ENCODE measurements at places on chromosomes 4 and X.

GRCh38 chr4:90419124-90419711 lies 292.0 kb downstream of the CCSER1 start:
- peak; percentile 22 for DNase-seq

DNA sequence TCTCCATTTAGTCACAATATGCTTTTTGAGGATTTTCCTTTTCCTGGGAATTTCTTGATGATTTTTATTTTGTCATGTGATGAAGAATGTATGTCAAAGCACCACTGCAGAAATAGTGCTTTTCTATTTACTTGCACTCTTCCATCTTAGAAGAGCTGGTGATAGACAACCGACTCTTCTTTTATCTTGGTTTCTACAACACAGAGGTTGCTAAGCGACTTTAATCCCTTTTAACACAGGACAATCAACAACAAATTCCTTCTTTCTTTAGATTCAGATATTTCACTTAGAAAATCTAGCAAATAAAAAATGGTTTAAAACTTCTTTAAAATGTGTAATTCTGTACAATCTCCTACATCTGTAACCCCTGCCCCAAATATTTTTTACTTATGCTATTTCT lies 34.6 kb downstream of the TET2 start:
- no peak for DNase-seq

- DNase-seq: peak; percentile 64
These were observed 531 bp downstream of the CAMK2D start for GRCh38 chr4:113760795-113761619.

- DNase-seq: peak; percentile 93
These were observed 393 bp downstream of the GTPBP6 start for GRCh38 chrX:318068-318738.

DNA sequence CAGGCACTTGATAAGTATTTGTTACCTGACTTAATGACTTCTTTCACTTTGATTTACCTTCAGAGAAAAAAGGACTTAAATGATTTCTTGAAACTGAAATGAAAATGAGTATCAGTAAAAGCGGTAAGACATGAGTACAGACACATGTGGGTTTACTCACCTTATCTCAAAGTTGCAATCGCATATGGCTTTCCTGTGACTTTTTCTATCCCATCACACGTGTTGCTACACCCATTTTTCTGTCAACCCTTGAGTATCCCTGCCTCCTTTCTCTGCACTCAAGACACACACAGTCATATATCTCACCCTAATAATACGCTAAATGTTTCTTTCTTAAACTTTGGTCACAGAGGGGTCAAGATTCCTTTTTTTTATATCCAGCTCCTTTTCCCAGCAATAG lies 11.0 kb upstream of the ARHGEF38 start:
- DNase-seq: no peak

GRCh38 chrX:111869639-111870034 lies 6.3 kb upstream of the TRPC5OS start:
- peak; percentile 39 for DNase-seq

DNA sequence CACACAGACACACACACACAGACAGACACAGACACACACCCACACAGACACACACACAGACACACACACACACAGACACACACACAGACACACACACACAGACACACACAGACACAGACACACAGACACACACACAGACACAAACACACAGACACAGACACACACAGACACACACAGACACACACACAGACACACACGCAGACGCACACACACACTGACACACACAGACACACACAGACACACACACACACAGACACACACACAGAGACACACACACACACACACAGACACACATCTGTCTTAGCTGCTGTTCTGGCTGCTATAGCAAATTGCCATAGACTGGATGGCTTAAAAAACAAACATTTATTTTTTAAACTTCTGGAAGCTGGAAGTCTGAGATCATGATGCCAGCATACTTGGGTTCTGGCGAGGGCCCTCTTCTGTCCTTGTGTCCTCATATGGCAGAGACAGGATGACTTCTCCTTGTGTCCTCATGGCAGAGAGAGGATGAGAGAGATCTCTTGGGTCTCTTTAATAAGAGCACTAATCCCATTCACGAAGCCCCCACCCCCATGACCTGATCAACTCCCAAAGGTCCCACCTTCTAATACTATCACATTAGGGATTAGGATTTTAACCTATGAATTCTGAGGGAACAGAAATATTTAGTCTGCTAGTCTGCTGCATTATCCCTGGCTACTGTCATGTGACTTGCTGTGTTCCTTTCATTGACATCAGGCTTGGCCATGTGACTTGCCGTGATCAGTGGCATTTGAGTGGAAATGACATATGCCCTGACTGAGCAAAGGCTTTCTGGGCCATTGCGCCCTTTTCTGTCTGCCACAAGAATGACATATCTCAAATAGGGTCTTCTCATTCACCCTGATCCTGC lies 32.7 kb upstream of the RASGEF1B start:
- no peak for DNase-seq

DNA sequence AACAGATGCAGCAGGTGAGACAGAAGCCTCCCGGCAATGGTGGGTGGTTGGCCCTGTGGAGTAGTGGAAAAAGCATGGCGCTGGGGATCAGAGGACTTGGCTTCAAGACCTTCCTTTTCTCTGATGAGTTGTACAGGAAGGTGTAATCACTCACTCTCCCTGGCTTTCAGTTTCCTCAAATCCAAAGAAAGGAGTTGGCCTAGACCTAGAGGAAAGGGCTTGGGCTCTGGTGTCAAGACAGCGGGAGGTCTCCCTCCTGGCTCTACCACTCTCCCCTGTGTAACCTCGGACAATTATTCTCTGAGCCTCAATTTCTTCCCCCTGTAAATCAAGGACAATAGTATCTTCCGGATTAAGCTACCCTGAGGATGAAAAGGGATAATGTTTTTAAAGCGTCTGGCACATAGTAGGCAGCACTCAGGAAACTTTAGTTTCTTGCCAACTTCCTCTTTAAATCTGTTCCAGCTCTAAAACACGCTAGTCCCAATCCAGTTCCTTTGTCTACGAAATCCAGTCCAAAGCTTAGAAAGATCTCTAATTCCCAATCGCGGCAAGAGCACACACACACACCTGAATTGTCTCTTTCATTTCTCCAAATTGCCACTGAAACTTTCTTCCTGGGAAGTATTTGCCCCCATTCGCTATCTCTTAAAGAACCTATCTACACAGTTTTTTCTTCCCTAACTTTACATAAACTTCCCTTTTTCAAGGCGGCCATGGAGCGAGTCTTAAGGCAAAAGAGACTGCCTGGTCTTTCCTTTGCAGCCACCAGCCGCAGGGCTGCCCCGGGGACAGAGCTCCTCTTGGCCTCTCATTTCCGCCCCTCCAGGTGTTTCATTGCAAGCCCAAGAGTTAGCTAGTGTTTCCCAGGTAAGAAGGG lies 29.9 kb upstream of the GPC4 start:
- peak; percentile 41 for DNase-seq

DNA sequence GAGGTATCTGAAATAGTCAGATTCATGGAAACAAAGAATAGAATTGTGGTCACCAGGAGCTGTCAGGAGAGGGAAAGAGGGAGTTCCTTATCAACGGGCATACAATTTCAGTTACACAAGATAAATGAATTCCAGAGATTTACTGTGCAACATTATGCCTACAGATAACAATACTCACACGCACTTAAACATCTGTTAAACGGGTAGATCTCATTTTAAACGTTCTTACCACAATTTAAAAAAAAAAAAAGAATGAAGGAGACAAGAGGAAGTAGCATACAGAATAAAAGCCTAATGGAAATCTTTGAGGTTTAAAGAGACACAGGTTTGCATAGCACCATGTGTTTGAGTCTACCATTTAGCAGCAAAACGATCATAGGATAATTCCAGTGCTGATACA lies 298.0 kb downstream of the DKK2 start:
- no peak for DNase-seq

Measured in spinal cord (tissue), 10 donors.